Subcutaneous preadipocyte (primary cell): ENCODE measurements at places on chromosomes 5 and 9. TPM values are rescaled to one million over a fixed set of nuclear protein-coding genes. Genes with fewer than 3 reads are reported as not detected.

Gene GRAMD2B
- total RNA-seq, result 5.9 and 6.1 TPM in 2 replicates

Gene PFN3
- 1.1 TPM in 1 of 2 replicates, not detected in the other for total RNA-seq

Gene BTNL3
- not detected in 2 replicates for total RNA-seq

Gene OGN
- total RNA-seq, result 0.39 and 4.0 TPM in 2 replicates

Gene HMGXB3
- 32.7 and 46.3 TPM in 2 replicates for total RNA-seq

Gene PRUNE2
- 37.3 and 68.7 TPM in 2 replicates for total RNA-seq

Gene FBXO38
- total RNA-seq, result 48.5 and 65.7 TPM in 2 replicates

Gene IL5
- not detected in 2 replicates for total RNA-seq

Gene ARSI
- total RNA-seq, result 2.0 and 2.2 TPM in 2 replicates

Gene AUH
- 16.2 and 18.0 TPM in 2 replicates for total RNA-seq

Gene C8G
- not detected in 2 replicates for total RNA-seq
